Activated T-cell treated with anti-CD3 and anti-CD28 coated beads for 48 hours (primary cell): ENCODE measurements at places on chromosomes 13 and 19.

GRCh38 chr19:12513531-12514061, 29.0 kb upstream of the ZNF709 start:
- DNase-seq: no peak

GRCh38 chr13:30584051-30584731, 33.5 kb upstream of the USPL1 start:
- DNase-seq: no peak

GRCh38 chr19:32202244-32202643, 143.2 kb upstream of the ZNF507 start:
- no peak for DNase-seq

DNA sequence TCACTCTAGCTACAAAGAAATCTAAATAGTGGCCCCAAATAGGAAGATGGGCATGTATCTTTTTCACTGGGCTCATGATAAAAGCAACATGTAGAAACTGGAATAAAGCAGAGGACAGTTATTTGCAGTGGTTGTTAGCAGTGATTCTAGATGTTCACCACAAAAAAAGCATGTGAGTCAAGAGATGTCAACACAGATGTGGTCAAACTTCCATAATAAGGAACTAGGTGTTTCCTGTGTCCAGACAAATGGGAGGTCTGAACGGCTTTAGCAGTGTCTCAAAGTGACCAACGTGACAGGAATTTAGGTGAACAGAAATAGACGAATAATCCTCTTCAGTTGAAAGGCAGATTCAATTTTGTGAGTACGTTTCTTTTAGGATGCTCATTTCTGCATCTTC, 162.7 kb downstream of the TBC1D4 start:
- no peak for DNase-seq

DNA sequence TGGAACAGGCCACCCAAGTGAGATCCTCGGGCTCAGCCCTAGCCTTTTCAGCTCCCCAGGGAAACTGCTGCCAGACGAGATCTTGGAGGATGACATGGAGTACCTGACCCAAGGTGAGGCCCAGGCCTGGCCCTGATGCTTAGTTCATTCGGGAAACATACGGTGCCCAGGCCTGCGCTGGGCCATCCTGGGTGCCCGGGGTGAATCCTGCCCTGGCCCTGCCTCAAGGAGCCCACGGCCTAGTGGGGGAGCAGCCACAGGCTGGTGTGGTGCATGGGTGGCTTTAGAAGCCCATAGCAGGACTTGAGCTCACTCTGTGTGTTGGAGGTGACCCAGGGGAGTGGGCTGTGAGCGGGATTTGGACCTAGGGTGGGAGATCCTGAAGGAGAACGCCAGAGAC, 10.1 kb downstream of the SIX5 start:
- DNase-seq: no peak

DNA sequence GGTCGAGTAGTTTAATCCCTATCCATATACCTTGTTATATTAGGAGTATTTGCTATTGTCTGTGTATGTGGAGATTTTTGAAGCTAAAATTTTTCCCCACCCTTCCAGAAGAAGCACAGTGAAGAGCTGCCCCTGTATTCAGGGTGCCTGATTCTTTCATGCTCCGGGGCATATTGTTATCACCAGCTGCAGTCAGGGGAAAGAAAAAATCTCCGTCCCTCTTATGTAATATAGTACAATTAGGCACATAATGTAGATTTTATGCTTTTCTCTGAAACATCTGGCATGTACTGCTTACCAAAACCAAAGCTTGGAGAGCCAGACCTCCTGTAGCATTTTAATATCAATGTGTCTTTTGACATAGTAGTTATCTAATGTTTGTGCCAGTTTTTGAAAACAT, 214.9 kb upstream of the EDNRB start:
- no peak for DNase-seq
